ENCODE measurements at places on chromosomes 1 and 21.

DNA sequence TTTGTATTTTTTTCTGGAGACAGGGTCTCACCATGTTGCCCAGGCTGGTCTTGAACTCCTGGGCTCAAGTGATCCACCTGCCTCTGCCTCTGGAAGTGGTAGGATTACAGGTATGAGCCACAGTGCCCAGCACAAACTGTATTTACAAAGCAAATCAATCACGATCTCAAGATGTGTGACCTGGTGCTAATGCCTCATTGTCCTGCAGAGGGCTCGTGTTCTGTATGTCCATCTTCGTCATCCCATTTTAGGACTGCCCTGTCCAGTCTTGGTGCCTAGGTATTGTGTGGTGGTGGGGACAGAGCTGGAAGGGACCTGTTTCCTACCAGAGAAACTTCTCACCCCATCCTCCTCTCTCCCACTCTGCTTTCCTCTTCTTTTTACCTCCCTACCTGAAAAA lies 20.2 kb downstream of the PROK1 start:
- DNase-seq = no peak

- DNase-seq = no peak
Measured at GRCh38 chr1:59697150-59697800, 117.5 kb upstream of the HOOK1 start.

- DNase-seq = no peak
Measured at GRCh38 chr1:165915480-165915879, 88.1 kb downstream of the UCK2 start.

DNA sequence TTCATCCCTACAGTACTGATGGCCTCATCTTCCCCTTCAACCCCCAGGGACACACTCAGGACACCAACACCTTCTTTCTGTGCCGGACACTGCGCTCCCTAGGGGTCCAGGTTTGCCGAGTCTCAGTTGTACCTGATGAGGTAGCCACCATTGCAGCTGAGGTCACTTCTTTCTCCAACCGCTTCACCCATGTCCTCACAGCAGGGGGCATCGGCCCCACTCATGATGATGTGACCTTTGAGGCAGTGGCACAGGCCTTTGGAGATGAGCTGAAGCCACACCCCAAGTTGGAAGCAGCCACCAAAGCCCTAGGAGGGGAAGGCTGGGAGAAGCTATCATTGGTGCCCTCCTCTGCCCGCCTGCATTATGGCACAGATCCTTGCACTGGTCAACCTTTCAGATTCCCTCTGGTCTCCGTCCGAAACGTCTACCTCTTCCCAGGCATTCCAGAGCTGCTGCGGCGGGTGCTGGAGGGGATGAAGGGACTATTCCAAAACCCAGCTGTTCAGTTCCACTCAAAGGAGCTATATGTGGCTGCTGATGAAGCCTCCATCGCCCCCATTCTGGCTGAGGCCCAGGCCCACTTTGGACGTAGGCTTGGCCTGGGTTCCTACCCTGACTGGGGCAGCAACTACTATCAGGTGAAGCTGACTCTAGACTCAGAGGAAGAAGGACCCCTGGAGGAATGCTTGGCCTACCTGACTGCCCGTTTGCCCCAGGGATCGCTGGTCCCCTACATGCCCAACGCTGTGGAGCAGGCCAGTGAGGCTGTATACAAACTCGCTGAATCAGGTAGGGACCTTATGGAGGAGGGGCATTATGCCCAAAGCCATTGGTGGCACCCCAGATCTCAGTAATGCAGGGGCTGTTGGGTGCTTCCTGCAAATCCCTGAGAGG lies 5.1 kb upstream of the LENEP start:
- DNase-seq = no peak

- no peak for DNase-seq
Measured at GRCh38 chr1:226549937-226550671, 1.5 kb downstream of the STUM start.

- no peak for DNase-seq
Measured at GRCh38 chr21:29163341-29164115, 33.1 kb downstream of the MAP3K7CL start.

- DNase-seq = no peak
Measured at GRCh38 chr1:235971020-235971419, 93.9 kb downstream of the NID1 start.

DNA sequence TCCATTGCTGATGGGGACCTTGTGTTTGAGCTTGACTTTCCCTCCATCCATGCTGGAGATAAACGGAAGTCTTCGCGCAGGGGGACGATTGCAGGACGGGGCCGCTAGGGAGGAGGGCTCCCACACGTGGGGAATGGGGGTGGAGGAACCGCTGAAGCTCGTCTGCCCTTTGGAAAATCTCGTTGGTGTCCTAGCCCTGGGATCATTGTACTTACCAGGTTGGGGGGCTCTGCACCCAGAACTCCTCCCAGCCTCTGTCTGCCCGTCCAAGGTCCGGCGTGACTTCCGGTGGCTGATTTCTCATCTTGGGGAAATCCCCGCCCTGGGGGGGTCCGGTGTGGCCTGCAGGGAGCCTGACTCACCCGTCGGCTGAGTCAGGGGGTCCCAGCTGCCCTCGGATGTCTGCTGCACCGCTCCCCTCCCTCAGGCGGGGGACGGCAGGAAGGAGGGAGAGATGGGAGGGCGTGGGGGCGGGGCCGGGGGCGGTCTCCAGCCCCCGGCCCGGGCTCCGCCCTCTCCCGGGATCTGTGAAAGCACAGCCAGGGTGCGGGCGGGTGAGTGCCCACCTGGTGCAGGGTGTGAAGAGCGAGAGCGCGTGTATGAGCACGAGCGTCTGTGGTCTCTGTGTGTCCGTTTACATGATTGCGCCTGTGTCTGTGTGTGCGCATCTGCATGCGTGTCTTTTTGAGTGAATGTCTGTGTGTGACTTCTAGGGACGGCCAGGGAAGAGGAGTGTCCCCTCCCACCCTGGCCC lies 35.8 kb downstream of the PIK3CD start:
- peak; percentile 48 for DNase-seq
